Tibial artery (tissue), 4 donors: ENCODE measurements at places on chromosomes 5 and 9.

- DNase-seq = no peak
These were observed 22.8 kb upstream of the MARCHF6 start for GRCh38 chr5:10330511-10331230.

GRCh38 chr5:113663879-113664541 is 150.5 kb downstream of the YTHDC2 start:
- DNase-seq = peak; percentile 39

DNA sequence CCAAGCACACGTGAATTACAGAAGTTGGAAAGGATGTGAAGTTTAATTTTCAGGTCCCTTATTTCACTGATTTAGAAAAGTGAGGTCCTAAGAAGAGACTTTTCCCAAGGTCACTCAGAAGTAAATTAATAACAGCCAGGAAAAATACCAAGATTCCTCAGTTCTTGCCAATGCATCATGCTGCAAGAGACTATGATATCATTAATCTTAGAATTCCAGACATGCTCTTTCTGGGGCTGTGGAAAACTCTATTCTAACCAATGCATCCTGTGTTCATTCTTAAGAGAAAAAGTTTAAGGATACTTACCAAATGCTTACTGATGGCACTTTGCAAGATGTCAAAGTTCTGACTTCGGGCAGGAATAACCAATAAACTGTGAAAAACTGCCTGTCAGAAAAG is 42.8 kb downstream of the TEX10 start:
- no peak for DNase-seq

DNA sequence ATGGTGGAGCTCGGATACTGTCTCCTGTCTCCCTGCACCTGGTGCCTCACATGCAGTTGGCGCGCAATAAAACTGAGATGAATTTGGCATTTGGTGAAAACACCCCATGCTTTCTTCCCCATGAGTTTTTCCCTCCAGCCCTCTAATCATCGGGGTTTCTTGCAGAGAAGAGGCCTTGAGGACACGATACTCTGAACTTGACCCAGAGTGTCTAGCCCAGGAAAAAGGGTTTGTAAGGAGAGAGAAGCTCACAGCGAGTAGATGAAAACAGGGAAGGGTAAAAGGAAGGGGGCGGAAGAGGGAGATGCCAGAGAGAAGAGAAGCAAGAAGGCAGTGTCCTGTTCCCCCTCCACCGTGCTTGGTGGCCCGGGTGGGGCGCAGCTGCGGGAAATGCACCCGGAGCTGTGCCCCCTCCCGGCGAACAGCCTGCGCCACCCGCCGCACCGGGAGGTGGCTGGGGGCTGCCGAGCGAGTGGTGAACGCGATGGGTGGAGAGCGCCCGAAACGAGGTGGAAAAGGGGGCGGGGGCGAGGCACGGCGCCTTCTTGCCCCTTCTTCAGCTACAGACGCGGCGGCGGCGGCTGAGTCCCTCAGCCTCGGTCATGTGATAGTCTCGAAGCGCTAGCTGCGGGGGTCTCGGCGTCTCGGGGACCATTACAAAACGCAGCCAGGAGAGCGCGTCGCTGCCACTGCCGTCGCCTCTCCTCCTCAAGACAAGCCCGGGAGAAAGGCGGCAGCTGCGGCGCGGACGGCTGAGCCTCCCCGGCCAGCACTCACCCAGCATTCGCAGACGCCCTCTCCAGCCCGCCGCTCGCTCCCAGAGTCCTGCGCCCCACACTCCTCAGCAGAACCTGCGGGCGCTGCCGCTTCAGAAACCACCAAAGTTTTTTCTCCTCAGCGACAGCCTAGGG is 1.1 kb upstream of the FOXB2 start:
- DNase-seq = no peak

- DNase-seq = no peak
These were observed 63.5 kb upstream of the GARNL3 start for GRCh38 chr9:127201071-127201541.
